Activated T-helper 1 cell treated with anti-CD3 and anti-CD28 coated beads, Interleukin-12 subunit alpha, Interleukin-12 subunit beta, Interleukin-2, Interleukin-4 antibody, amounts not matched to agents 30 ng/mL and 10 ng/mL and 1 ng/mL, durations not matched to agents 14 hours and 24 hours and 36 hours (primary cell): ENCODE measurements at places on chromosomes 5 and 9. TPM values are rescaled to one million over a fixed set of nuclear protein-coding genes. Genes with fewer than 3 reads are reported as not detected.
A peak's percentile ranks its signal among the peaks of the same experiment; 100 is the strongest.

The SHC3 gene
- total RNA-seq = not detected in 2 replicates

The PPP3R2 gene
- not detected in 2 replicates for total RNA-seq

The PCDHGA11 gene
- 0.16 and 0.24 TPM in 2 replicates for total RNA-seq

The GDNF gene
- total RNA-seq = 0.36 and 0.44 TPM in 2 replicates

The FBXO38 gene
- total RNA-seq = 64.3 and 80.3 TPM in 2 replicates

The ZNF462 gene
- 0.16 and 0.39 TPM in 2 replicates for total RNA-seq

The AHRR gene
- total RNA-seq = 22.7 and 23.7 TPM in 2 replicates

The SMAD5 gene
- 17.9 TPM in 2 replicates for total RNA-seq

The THBS4 gene
- 1.3 and 2.0 TPM in 2 replicates for total RNA-seq

The ROR2 gene
- 1.1 and 1.6 TPM in 2 replicates for total RNA-seq

The GLT6D1 gene
- not detected in 2 replicates for total RNA-seq

The CD180 gene
- total RNA-seq = 0.54 and 1.4 TPM in 2 replicates

- DNase-seq = no peak
Observed at GRCh38 chr5:131814990-131815389, 18.2 kb upstream of the FNIP1 start.

DNA sequence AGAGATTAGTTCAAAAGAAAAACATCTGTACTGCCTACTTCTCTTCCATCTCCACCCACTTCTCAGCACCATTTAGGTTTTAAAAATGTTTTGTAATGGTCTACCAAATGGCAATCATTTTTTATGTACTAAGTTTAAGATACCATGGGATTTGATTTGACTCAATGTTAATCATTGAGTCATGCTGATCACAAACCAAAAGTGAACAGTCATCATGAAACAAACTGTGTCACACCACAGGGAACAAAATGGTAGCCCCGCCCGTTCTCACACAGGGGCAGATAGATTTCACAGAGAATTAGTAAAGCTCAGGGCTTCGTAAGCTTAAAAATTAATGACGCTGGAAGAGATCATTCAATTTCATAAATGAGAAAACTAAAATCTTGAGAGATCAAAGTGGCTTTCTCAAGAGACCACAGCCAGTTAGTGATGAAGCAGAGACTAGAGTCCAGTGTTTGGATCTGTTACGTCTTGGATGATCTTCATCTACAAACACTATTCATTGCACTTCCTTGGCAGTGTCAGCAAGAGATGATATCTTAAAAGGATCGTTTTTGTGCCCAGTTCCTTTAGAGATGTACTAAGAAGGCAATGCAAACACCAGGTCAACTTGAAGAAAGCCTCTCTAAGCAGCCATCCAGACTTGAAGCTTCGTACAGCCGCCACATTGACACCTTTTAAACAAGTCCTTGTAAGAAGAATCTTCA is 33.9 kb upstream of the TRIO start:
- peak; percentile 5 for DNase-seq

- DNase-seq = no peak
Observed at GRCh38 chr5:9170026-9170425, 375.8 kb downstream of the SEMA5A start.

DNA sequence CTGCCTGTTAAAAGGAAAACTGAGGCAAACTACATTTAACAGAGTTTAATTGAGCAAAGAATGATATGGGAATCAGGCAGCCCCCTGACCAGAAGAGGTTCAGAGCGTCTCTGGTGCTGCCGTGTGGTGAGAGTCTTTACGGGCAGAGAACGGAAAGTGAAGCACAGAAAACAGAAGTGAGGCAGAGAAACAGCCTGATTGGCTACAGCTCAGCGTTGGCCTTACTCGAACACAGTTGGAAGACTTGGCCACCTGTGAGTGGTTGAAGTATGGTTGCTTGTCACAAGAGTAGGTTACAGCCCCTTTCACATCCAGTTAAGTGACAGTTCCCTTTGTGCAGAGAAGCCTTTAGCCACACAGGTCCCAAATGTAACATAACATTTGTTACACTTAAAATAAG is 16.9 kb upstream of the FBP1 start:
- peak; percentile 51 for DNase-seq

DNA sequence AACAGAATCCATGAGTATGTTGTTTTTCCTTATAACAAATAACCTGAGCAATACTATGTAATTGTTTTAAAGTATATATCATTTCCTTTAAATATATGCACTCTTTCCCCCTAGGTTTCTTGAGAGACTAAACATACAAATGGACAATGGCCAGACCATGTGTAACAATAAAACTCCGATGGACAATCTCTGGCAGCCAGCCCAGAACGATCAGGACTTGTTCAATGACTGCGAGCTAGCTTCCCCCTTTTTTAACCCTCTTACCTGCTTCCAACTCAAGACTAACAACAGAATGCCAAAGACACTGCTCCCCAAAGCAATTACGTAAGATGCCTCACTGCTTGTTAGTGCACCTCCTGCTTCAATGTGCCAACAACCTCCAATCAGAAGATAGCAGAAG is 94.9 kb downstream of the HTR4 start:
- no peak for DNase-seq

DNA sequence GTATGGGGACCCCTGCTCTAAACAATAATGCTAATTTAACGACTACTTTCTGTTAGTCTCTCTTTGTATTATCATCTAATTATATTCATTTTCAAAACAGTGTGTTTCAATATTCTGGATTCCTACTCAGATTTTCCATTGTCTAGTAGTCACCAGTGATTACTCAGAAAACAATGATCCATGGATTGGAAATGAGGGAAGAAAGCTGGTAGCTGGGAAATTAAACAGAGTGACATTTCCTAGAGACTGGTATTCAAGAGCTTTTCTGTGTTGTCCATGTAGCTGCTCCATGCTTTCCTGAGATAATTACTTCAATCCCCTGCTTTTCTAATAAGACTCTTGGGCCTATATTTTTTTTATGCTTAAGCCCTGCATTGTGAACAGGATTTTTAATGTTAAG is 1862.1 kb upstream of the C9orf72 start:
- no peak for DNase-seq

DNA sequence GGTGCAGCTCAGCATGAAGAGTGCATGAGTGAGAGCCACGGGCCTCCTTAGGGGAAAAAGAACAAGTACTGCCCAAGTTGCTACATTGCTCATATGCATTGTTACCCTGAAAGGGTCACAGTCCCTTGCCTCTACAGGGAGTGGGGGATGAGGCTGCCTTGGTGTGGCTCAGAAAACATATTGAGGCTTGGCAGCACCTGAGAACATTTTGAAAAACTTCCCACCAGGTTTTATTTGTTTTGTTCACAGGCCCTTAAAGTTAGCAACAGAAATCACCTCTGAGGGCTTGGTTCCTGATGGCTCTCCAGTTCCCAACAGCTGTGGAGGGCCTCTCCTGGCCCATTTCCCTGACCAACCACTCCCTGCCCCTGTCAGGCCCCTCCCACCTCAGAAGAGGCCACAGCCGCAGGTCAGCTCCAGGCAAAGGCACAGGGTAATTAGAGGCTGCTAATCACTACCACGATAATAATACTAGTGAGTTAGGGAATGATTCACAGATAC is 90.7 kb upstream of the ADRA1B start:
- no peak for DNase-seq

GRCh38 chr5:58868931-58869330 is 286.1 kb downstream of the RAB3C start:
- no peak for DNase-seq

DNA sequence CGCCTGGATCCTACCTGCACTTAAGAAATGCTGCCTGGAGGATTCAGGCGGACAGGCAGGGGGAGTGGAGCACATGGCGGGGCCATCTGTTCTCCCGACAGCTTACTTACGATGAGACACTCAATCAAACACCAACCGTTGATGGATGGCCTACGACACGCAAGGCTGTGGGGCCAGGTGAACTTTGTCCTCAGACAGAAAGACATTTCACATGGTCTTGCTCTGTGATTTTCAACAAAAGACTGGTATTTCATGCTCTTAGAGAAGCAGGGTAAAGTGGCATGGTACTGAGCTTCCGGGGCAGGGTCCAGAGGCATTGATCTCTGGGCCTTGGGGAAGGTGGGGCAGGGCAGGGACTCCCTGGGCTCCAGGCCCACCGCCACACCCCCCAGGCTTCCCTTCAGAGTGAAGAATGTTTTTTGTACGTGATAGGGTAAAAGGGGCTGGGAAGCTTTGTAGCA is 9.1 kb upstream of the OLFM1 start:
- DNase-seq = no peak

GRCh38 chr5:117623042-117623805 is 1048.6 kb upstream of the SEMA6A start:
- DNase-seq = no peak

DNA sequence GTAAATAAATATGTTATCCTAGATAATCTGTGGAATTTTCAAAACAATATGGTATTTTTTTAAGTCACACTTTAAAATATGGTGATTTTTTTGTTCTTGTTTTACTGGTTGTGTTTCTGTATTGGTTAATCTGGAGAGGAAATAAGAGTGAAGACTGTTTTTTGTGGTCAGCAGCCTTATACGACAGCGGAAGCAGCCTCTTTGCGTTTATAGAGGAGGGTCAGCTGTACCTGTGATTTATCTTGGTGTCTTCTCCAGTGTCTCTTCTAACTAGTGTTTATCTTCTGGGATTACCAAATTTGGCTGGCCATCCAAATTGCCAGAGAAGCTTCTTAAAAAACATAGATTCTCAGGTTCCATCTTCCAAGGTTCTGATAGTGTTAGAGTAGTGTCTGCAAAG is 58.7 kb downstream of the ICE1 start:
- DNase-seq = no peak

DNA sequence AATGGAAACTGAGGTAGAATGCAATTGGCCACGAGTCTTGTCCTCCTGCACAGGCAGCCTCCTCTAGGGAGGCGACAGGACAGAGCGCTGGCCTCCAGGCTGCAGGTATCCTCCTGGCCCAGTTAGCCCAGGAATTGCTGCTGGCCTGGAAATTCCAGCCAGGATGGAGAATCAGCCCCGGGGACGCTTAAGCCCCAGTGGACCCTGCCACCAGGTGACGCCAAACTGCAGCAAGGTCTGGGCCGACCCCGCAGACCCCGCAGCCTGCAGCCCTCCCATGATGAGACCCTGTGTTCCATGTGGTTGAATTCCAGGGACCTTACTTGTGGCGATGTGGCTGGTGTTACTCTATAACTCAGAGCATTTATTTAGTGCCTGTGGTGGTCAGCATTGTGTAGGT is 7.3 kb downstream of the CACFD1 start:
- DNase-seq = no peak

DNA sequence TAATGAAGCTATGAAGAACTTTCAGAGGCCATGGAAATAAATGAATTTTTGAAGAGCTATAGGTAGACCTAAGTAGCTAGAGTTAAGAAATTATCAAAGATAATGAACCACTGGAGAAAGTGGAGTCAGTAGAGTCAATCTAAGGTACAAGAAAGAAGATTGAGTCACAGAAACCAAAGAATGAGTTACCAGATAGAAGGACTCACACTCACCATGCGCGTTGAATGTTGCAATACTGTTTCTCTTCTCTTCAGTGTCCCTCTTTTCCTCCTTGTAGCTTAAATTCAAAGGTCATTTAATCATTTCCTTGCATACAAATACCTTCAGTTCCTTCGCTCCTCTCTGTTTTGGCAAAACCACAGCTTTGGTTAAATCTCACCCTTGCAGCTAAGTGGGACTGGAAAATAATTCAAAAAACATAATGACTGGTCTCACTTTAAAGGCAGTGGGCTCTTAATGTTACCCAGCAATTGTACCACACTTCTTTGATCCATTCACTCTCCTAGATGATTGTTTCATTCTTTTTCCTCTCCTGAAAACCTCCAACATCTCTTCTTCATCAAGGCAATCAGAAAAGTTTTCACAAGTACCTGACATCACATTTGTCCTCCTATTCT is 58.3 kb downstream of the NIPBL start:
- no peak for DNase-seq

DNA sequence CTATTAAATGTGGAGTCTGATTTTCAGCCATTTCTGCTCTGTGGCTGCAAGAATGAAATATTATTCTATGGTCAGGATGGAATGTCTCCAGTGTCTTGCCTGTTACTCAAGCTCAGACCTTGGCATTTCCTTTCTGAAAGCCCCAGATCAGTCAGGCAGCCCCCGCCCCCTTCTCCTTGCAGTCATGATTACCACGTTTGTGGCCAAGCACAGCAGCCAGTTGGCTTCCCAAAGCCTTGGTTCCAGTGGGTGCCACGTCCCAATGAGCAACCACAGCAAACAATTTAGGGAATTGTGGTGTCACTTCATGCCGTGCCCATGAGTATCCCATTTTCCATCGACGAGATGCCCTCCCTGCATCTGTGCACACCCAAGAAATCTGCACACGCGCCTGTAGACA is 9.7 kb upstream of the OBP2A start:
- no peak for DNase-seq

DNA sequence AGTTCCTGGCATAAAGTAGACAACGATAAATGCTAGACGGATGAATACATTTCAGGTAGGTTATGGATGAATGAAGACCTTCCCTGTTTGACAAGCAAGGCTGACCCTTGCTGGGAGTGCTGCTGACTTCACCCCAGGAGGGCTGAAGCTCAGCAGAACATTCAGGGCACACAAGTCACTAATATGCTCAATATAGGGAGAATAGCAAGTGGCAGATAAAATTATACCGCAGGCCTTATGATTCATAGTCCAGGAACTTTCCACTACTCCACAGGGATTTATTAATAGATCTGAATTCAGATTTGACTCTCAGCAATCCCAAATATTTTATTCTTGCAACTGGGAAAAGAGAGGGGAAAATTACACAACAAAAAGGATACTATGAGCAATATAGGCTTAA is 38.2 kb upstream of the GRAMD2B start:
- no peak for DNase-seq

DNA sequence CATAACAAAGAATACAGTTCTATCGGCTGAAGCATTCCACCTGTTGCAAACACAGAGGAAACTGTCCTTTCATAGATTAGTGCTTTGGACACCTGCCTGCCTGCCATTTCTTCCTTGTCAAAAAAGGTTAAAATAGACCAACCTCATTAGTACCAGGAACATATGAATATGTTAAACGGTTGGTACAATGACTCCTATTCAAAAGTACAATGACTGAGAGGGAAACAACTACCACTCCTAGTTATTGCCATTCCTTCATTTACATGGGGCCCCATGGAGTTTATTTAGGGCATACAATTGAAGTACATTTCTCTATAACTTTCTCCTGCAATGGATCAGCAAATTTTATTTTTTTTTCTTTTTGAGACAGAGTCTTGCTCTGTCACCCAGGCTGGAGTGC is 77.4 kb upstream of the PIP5K1B start:
- no peak for DNase-seq

GRCh38 chr5:42626462-42626861 is 130.2 kb upstream of the CCDC152 start:
- no peak for DNase-seq
